ENCODE measurements at places on chromosomes 5 and 9. TPM values are rescaled to one million over a fixed set of nuclear protein-coding genes. Genes with fewer than 3 reads are reported as not detected.

The OR13C9 gene
- not detected for total RNA-seq

The TSSK1B gene
- total RNA-seq, result not detected

The EGFLAM gene
- total RNA-seq, result not detected

The LVRN gene
- total RNA-seq, result 0.12 TPM

The EIF4E1B gene
- not detected for total RNA-seq

The C5orf58 gene
- not detected for total RNA-seq

GRCh38 chr5:61918611-61919010 lies 387.4 kb upstream of the KIF2A start:
- H3K4me1 ChIP-seq, result no peaks in the 10 kb centered on the region
- H3K27ac ChIP-seq, result no peak overlapping the region
- no peak for DNase-seq
- H3K36me3 ChIP-seq, result no peaks in the 10 kb centered on the region

DNA sequence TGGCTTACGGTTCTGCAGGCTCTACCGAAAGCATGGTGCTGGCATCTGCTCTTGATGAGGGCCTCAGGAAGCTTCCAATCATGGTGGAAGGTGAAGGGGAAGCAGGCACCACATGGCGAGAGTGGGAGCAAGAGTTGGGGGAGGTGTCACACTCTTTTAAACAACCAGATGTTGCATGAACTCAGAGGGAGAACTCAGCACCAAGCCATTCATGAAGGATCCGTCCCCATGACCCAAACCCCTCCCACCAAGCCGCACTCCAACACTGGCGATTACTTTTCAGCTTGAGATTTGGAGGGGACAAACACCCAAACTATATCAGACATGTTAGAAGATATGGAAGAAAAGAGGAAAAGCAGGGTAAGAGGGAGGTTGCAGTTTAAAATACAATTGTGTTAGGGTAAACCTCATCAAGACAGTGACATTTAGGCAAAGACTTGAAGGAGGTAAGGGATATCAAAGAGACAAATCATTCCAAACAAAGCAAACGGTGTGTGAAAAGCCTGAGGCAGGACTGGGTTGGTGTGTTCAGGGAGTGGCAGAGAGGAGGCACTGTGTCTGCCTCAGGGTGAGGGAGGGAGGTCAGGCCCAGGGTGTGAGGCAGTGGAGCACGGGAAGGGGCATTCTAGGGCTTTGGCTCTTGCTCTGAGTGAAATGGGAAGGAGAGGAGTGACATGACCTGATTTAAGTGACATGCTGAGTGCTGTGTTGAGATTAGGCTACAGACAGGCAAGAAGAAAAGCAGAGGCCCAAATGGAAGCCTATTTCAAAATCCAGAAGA lies 80.9 kb downstream of the SREK1 start:
- no peaks in the 10 kb centered on the region for H3K27me3 ChIP-seq
- no peak overlapping the region for H3K4me3 ChIP-seq
- no peak overlapping the region for H3K27ac ChIP-seq
- no peaks in the 10 kb centered on the region for H3K36me3 ChIP-seq

GRCh38 chr9:97179616-97180015 lies 127.8 kb upstream of the CCDC180 start:
- no peak overlapping the region for H3K4me3 ChIP-seq
- no peak for DNase-seq
- no peak overlapping the region for H3K27ac ChIP-seq
- no peaks in the 10 kb centered on the region for H3K4me1 ChIP-seq
- no peaks in the 10 kb centered on the region for H3K36me3 ChIP-seq

DNA sequence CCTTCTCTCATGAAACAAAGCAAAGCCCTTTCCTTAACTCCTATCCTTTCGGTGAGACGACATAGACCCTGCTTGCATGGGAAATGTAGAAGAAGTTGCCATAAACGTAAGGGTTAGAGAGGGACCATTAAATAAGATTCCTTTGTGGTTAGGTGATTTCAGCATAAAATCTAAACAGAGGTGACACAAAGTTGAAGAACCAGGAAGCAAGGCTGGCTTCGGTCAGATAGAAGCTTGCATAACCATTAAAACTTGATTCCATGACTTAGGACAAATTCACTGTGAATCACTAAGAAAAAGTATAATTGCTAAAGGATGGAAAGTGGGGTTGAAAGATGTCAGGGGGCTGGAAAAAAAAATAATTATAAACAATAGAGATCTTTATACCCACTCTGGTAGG lies 30.9 kb upstream of the ABLIM3 start:
- H3K36me3 ChIP-seq, result no peaks in the 10 kb centered on the region
- DNase-seq, result no peak
- peaks cover under 1% of the 10 kb centered on the region for H3K27me3 ChIP-seq
- H3K27ac ChIP-seq, result no peak overlapping the region
- no peak overlapping the region for H3K4me3 ChIP-seq

DNA sequence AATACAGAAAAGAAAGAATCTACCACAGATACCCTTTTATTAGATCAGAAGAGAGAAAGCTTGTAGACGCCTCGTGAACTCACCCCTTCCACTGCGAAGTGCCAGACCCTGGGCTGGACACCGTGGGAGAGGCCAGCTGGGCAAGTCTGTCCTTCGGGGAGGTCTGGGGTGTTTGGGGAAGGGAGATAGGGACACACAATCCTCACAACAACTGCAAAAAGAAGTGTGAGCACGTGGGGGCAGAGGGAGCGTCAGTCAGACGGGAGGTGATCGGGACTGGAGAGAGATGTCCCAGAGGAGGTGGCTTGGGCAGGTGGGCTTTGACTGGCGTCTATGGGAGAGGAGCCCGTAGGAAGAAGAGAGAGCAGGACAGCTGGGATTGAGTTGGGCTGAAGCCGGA lies 27.3 kb upstream of the GRHPR start:
- no peak overlapping the region for H3K4me3 ChIP-seq
- H3K27me3 ChIP-seq, result peaks cover 7% of the 10 kb centered on the region
- no peak for DNase-seq
- H3K4me1 ChIP-seq, result no peaks in the 10 kb centered on the region
- H3K27ac ChIP-seq, result no peak overlapping the region

DNA sequence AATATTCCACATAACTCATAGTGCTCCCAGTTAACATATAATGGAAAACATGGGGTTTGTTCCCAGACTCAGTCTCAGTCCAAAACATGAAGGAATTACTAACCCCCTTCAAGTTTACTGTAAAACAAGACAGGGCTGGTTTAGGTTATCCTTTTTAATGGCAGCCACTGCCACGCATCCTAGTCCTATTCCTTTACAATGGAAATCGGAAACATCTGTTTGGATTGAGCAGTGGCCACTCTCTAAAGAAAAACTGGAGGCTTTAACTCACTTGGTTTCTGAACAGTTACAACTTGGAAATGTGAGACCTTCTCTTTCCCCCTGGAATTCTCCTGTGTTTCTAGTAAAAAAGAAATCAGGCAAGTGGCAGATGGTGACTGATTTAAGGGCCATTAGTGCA lies 609.9 kb upstream of the ACO1 start:
- no peak overlapping the region for H3K4me3 ChIP-seq
- no peaks in the 10 kb centered on the region for H3K36me3 ChIP-seq
- no peaks in the 10 kb centered on the region for H3K4me1 ChIP-seq
- DNase-seq, result no peak
- no peak overlapping the region for H3K27ac ChIP-seq

- peaks cover 6% of the 10 kb centered on the region for H3K4me1 ChIP-seq
- H3K27ac ChIP-seq, result no peak overlapping the region
- no peaks in the 10 kb centered on the region for H3K36me3 ChIP-seq
- DNase-seq, result no peak
- H3K4me3 ChIP-seq, result no peak overlapping the region
Measured at GRCh38 chr5:14263699-14264098, 120.6 kb downstream of the TRIO start.

DNA sequence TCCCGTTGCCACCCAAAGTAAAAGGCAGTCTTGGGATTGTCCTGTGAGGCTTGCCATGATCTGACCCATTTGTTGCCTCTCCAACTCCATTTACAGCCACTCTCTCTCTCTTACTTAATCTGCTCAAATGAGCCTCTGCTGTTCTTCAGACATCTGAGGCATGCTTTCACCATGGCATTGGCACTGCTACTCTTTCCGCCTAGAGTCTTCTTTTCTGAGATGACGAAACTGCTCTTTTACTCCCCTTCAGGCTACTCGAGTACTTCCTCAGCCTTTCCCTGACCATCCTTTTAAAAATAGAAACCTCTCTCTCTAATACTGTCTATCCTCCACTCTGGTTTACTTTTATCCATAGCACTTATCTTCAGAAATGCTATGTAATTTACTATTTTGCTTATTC lies 9.0 kb downstream of the FOCAD start:
- no peak overlapping the region for H3K4me3 ChIP-seq
- no peaks in the 10 kb centered on the region for H3K27me3 ChIP-seq
- no peak for DNase-seq
- no peaks in the 10 kb centered on the region for H3K36me3 ChIP-seq
- no peak overlapping the region for H3K27ac ChIP-seq

Measured in T-cell (primary cell).